ENCODE measurements at places on chromosomes 4 and X.

DNA sequence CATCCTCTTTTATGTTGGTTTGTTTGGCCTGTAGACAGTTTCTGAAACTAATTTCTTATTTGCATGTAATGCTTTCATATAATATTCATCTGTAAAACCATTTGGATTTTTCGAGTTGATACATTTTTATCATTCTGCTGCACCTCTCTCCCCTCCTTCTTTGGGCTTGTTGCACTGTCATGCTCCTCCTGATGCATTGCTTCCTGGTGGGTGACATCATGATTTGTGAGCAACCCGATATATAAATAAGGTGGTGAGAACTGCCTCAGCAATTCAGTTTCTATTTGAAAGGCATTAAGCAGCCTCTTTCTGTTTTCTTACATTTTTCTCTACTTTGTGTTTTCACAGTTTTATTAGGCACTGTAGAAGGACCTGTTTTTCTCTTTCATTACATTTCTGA lies 515.7 kb downstream of the RPA4 start:
- DNase-seq, result peak; percentile 67

DNA sequence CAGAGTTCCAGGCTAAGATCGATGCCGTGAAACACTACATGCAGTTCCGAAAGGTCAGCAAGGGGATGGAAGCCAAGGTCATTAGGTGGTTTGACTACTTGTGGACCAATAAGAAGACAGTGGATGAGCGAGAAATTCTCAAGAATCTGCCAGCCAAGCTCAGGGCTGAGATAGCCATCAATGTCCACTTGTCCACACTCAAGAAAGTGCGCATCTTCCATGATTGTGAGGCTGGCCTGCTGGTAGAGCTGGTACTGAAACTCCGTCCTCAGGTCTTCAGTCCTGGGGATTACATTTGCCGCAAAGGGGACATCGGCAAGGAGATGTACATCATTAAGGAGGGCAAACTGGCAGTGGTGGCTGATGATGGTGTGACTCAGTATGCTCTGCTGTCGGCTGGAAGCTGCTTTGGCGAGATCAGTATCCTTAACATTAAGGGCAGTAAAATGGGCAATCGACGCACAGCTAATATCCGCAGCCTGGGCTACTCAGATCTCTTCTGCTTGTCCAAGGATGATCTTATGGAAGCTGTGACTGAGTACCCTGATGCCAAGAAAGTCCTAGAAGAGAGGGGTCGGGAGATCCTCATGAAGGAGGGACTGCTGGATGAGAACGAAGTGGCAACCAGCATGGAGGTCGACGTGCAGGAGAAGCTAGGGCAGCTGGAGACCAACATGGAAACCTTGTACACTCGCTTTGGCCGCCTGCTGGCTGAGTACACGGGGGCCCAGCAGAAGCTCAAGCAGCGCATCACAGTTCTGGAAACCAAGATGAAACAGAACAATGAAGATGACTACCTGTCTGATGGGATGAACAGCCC lies 9.3 kb downstream of the CNGA2 start:
- no peak for DNase-seq

DNA sequence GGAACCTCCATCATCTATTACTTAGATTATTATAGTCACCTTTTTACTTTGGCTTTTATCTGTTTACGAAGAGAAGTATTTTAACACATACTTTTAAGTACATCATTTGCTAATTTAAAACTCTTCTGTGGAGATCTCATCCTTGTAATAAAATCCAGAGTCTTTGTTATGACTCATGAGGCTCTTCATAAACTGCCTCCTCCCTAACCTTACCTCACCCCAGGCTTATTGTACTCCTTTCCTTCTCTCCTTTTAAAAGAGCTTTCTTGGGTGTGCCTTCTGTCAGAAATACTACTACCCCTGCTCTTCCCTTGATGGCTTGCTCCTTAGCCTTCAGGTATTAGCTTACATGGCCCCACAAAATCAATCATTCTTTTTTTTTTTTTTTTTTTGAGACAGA lies 6.6 kb downstream of the ARL9 start:
- peak; percentile 5 for DNase-seq

GRCh38 chr4:31190671-31191070 lies 470.5 kb downstream of the PCDH7 start:
- DNase-seq, result no peak

DNA sequence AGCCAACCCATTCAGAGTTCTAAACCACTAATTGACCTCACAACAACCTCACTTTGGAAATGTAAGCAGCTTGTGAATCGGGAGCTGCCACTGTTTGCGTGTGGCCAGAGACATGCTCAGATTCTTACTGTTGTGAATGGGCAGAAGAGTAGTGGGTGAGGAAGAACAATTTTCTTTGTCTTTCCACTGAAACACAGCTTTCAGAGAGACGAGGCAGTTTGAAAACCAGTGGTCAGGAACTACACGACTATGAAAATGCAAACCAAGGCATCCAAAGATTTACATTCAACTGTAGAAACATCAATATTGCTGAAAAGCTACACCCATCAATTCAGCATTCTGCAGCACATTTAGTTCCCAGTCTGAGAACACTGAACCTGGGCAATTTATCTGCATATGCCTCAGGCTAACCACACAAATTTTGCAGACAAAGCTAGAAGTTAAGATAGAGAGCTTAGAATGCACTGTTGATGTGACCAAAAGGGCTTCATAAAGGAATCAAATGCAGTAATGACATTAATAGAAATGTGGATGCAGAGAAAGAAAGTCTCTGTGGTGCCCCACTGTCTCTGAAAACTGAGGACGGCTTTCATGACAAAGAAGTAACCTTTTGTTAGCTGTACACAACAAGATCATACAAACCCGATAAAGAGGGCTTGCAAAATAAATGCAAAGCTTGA lies 134.3 kb downstream of the APBB2 start:
- no peak for DNase-seq

DNA sequence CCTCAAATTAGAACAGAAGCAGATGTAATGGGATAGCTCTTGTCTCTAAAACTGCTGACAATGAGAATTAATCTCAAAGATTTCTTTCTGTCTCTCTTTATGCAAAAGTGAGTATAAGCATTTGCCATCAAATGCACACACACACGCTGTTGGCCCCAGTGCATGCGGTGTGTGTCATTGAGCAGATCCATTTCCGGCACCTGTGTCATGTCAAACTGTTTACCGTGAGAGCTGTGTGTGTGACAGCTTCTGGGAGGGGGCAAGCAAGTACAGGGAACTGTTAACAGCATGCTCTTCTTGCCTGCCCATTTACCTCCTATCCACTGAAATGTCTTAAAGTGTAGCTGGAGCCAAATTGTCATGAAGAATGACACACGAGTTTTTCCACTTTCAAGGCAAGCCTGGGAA lies 297.9 kb upstream of the FAT4 start:
- DNase-seq, result no peak

- peak; percentile 73 for DNase-seq
Observed at GRCh38 chr4:177519481-177520260, 77.4 kb upstream of the AGA start.

- no peak for DNase-seq
Observed at GRCh38 chr4:152087335-152087734, 326.5 kb upstream of the GATB start.

GRCh38 chr4:90845777-90846176 lies 718.6 kb downstream of the CCSER1 start:
- DNase-seq, result peak; percentile 17

DNA sequence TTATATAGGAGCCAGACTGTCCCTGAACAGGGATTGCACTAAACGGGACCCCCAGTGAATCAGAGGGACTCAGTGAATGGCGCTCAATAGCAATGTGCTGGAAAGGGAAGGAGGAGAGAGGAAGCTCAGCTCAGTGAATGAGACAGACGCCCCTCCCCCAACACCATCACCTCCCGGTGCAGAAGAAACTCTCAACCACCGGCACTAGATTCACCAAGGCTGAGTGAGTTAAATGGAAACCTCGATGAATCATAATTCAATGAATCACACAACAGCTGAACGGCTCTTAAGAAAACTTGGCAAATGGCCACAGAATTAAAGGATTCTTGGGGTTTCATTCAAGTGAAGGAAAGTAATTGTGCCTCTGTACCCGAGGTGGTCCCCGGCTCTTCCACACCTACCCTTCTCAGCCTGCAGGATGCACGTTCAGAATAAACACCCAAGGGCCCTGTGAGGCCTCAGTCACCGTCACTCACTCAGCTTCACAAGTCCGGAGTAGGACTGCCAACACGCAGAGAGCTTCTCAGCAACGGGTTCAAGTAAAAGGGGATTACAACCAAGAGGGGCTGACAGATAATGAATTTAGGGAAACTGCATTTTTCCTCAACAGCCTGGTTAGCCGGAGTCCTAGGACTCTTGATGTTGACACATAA lies 29.3 kb downstream of the CRMP1 start:
- DNase-seq, result peak; percentile 88

DNA sequence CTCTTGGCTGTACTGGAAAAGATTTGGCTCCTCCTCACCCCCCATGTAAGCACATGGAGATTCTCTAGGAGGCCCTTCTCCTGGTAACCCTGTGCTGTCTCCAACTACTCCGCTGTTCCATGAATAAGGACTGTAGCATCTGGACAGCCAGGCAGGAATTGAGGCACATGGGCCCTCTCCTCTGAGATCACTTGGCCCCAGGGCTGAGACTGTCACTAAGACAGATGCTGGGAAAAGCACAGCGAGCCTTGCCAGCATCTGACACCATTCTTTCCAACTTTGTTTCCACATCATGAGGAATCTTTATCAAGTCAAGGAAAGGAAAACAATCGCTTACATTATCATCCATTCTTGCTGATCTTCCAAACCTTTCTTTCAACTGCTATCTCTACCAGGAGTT lies 222.6 kb upstream of the INTU start:
- no peak for DNase-seq

- peak; percentile 59 for DNase-seq
Observed at GRCh38 chr4:86508436-86508835, 85.7 kb upstream of the PTPN13 start.

DNA sequence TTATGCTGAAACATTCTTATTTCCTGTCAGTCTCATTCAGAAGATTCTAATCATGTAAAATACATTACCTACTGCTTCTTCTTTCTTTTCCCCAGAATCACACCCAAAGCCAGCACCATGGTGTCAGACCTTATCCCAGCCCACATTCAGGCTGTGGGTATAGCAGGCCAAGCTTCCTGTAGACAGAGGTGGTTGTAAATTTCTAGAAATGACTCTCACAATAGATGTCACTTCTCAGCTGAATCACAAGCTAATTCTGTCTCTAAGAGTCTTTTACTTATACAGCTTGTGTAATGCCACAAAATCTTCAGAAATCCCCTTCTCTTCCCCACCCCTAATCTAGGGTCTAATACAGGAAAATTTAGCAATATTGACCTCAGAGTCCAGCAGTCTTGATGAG lies 239.6 kb downstream of the PARM1 start:
- DNase-seq, result no peak

DNA sequence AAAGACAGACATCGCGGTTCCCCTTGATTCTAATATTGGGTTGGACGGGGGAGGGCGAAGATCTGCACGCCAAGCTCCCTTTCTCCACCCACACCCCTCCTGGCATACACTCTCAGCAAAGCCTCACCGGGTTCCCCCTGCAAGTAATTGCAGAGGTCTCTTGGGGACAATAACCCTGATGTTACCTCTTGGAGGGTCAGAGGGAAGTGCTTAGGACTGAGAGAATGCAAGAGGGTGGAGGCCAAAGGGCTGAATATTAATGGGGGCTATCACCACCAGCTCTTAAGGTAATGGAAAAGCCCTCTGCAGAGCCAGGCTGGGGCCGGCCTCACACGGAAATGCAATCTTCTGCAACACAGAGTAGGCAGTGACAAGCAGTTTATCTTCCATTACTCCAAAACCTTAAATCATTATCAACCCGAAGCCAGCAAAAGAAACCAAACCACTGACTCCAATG lies 344.1 kb upstream of the GATB start:
- DNase-seq, result no peak

Measured in fibroblast of lung (primary cell).